ENCODE measurements at places on chromosomes 7 and 10. TPM values are rescaled to one million over a fixed set of nuclear protein-coding genes. Genes with fewer than 3 reads are reported as not detected.

Gene SRRM3
- total RNA-seq = 0.30 TPM

Gene MSMB
- not detected for total RNA-seq

DNA sequence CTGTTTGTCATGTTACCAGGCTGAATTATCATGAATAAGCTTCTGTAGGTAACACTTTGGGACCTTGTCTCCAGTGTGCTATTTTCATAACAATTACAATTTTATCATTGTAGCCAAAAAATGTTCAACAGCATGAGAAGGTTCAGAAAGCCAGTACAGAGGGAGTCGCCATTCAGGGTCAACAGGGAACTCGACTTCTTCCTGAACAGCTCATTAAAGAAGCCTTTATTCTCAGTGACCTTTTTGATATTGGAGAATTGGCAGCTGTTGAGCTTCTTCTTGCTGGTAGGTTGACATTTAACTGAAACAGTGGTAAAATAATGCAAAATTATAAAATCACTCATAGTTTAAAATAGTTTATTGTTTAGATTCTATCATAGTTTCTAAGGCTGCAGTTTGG, 15.8 kb downstream of the NUP205 start:
- DNase-seq = no peak

Gene TAS2R41
- total RNA-seq = not detected

Gene TFR2
- 1.0 TPM for total RNA-seq

Gene MYOZ1
- total RNA-seq = 0.87 TPM

Gene SHTN1
- 35.9 TPM for total RNA-seq

DNA sequence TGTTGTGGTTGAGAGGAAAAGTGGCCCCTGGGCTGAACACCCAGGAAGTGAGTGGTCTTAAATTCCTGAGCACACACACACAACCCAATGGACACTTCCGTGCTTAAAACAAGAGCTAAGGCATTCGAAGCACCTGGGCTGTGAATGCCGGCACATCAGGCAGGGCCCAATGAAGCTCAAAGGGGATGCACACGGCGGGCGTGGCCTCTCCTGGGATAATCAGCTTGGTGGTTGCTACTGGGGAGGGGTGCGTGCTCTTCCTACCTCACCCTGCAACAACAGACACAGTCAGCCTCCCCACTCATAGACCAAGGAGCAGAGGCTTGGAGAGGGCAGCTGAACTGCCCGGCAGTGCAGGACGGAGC, 115.0 kb upstream of the TCERG1L start:
- DNase-seq = no peak

GRCh38 chr7:146129296-146129695, 12.7 kb downstream of the CNTNAP2 start:
- no peak for DNase-seq
